Ureter (tissue), 1 donor: ENCODE measurements at places on chromosomes 1 and 21. TPM values are rescaled to one million over a fixed set of nuclear protein-coding genes. Genes with fewer than 3 reads are reported as not detected.

Gene ACKR1
- total RNA-seq, result 164 TPM

Gene FLG
- not detected for total RNA-seq

Gene WNT9A
- total RNA-seq, result 2.7 TPM

Gene ZNF281
- total RNA-seq, result 10.8 TPM

DNA sequence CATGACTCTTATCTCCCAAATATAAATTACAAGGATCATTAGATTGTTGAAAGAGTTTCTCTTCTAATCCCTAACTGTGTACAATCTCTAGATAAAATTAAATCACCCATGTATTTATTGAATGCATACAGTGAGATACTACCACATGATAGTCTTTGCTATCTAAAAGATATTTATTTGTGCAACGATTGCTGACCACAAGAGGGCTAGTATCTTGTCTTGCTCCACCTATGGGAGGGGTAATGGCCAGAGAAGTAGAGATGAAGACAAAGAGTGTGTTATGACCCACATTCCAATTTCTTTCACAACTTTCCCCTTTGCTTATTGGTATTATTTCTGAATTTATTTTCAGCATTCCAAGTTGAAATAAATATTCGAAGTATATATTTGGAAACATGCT, 13.7 kb downstream of the PYHIN1 start:
- DNase-seq, result no peak

DNA sequence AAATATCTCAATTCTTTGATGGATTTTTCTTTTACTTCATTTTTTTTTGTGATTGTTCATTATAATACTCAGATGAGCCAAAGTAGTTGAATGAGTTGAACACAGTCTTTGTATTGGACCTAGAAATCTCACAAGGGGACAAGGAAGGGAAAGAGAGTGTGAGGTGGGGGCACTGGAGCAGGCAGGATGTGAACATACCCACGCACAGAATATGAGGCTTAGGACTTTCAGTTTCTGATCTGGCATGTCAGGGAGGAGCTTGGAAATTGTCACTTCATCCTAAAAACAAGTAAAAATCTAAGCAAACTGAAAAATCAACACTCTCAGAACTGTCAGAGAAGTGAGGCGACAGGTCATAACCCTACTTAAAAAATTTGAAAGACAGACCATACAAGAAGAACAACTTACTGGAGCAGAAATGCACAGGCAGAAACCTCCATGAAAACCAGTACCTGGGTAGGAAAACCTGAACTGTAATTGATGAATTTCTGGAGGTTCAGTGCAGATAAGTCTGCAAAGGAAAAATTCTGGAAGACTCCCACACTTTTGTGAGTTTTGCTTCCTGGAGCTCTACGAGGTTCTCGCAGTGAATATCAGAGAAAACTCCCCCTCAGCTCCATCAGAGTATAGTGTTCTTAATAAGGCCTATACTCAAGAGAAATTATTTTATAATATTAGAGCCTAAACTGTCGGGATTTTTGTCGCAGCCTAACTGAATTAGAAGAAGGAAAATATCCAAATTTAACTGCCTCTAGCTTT, 3.6 kb upstream of the PTGS2 start:
- DNase-seq, result no peak

DNA sequence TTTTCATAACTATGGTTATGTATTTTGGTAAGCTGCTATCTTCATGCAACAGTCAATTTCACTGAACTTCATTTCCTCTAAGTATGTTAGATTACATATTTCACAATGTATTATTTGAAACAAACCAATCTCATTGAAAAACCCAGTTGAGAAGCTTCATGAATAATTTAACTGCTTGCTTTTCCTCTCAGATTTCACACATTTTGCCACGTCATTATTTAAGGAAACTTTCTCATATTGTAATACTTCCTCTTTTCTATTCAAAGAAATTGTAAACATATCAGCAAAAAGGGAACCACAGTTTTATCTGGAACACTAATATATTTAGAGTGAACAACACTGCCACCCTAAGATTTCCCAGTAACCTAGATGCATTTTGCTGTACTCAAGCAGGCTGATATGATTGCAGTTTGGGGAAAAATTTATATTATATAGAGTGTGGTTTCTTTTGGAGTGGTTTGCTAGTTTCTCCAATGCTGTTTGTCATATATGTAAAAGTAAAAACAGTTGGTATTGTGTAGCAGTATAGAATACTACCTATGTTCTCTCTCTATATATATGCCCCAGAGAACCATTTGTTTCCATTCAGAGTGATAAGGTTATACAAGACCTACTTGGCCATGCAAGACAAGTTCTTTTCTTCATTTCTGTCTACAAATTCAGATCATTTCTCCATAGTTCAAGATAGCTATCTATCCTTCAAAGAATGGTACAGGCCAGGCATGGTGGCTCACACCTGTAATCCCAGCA, 28.4 kb upstream of the AHCTF1 start:
- no peak for DNase-seq

DNA sequence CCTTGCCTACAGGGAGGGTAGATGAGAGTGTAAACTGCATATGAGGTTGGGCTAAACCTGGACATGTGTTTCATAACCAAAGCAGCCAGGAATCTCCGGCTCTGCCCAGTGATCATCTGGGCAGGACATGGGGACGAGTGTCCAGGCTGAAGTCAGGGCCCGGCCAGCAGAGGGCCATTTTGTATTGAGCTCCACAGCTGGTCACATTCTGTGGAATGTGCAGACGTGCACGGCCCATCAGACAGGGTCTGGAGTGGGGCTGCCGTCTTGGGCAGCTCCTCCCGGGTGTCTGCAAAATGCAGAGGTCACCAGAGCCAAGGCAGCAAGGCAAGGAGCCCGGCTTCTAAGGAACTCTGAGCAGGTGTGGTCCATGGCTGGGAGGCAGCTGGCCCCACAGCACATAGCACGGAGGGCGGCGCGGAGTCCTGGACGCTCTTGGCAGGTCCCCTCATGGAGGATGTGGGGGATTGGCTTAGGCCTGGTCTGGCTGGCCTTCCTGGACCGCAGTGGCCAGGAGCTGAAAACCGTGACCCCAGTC, 6.2 kb downstream of the LRRC3 start:
- DNase-seq, result no peak

GRCh38 chr1:71294178-71294577, 213.3 kb upstream of the ZRANB2 start:
- no peak for DNase-seq

GRCh38 chr21:20110368-20110767, 887.8 kb upstream of the NCAM2 start:
- no peak for DNase-seq
